MCF 10A (cell line): ENCODE measurements at places on chromosomes 7 and 10.
A peak's percentile ranks its signal among the peaks of the same experiment; 100 is the strongest.

GRCh38 chr7:30184791-30185487 is 50.2 kb downstream of the MTURN start:
- no peak for DNase-seq

- DNase-seq: no peak
These were observed 96.2 kb downstream of the SGMS1 start for GRCh38 chr10:50527442-50528043.

GRCh38 chr7:151062399-151063211 is 3.2 kb downstream of the SLC4A2 start:
- DNase-seq: peak; percentile 78

DNA sequence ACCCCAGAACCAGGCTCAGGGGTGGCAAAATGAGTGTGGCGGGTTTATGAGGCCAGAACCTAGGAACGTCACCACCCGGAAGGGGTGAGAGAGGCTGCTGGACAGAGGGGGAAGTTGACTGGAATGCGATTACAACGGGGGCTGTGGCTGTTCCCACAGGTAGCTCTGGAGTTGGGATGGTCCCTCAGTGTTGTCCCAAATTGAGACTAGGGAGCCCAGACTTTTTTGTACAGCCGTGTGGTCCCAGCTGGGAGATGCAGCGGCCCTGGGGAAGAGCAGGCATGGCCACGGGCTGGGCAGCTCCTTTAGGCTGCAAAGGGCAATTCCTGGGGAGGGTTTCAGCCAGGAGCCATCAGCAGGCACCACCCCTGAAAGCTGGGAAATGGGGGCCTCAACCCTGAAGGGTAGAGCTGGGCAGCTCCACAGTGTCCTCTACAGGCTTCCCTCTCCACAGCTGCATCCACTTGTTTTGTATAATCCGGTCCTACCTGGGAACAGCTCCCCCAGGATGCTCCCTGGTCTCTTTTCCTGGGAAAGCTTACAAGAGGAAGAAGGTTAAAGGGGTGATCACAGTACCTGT is 11.0 kb upstream of the GDF10 start:
- no peak for DNase-seq
